Aorta (tissue), 5 donors: ENCODE measurements at places on chromosomes 1 and 21. TPM values are rescaled to one million over a fixed set of nuclear protein-coding genes. Genes with fewer than 3 reads are reported as not detected.

GRCh38 chr21:17989780-17990179 lies 170.6 kb upstream of the C21orf91 start:
- no peak for DNase-seq

The AUNIP gene
- total RNA-seq, result not detected

- no peak for DNase-seq
Observed at GRCh38 chr21:42755031-42755665, 101.7 kb downstream of the PDE9A start.

DNA sequence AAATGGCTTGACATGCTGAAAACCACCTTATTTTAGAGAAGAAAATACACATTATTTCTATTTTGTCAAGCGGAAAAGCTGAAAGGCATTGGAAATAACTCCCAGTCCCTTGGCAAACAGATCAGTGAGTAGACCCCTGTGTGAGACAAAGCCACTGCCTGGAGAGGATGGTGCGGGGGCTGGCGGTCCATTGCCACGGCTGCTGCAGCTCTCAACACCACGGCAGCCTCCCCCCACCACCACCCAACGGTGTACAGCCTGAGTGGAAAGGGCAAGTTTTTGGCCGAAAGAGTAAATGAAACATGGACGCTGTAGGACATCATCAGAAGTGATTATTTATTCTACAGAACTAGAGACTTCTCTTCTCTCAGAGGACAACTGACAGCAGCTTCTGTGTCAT lies 84.6 kb downstream of the PEX14 start:
- no peak for DNase-seq

DNA sequence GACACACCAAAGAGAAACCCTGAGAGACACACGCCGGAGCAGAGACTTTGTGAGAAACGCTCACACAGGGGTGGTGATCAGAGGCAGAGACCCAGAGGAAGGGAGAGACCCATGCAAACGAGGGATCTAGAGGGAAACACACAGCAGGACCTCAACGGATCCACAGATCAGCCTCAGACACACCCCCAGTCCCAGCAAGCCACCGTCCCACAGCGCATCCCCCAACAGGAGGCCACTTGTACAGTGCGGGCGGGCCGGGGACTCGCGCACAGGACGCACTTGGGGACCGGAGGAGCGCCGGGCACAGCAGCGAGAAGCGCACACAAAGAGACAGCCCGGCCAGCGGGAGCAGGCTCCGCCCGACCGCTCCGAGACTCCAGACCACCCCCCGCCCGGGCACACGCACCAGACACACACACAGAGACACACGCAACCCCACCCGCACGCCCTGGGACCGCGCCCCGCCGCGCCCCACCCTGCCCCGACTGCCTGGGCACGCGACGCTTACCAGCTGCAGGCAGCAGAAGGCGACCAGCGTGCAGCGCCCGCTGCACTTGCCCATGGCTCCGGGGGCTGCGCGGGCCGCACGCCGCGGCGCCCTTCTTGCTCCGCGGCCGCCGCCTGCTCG lies 587 bp downstream of the NKAIN1 start:
- no peak for DNase-seq

GRCh38 chr1:43067977-43068751 lies 103.9 kb downstream of the EBNA1BP2 start:
- peak; percentile 78 for DNase-seq

DNA sequence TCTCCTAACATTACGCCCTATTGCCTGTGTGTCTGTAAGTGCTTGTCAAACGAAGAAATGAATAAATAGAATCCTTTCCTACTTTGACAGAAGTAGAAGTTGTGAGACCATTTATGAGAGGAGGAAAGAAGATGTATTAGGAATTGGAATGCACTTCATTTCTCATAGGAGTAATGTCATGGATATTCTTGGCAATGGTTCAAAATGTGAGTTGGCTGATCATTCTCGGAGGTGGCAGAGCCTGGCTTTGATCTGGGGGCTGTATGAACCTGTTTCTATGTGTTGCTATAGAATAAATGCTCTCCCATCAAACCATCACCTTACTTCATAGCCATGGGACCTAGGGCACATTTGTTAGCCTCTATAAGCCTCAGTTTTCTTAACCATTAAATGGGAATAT lies 10.1 kb upstream of the SERBP1 start:
- DNase-seq, result no peak

DNA sequence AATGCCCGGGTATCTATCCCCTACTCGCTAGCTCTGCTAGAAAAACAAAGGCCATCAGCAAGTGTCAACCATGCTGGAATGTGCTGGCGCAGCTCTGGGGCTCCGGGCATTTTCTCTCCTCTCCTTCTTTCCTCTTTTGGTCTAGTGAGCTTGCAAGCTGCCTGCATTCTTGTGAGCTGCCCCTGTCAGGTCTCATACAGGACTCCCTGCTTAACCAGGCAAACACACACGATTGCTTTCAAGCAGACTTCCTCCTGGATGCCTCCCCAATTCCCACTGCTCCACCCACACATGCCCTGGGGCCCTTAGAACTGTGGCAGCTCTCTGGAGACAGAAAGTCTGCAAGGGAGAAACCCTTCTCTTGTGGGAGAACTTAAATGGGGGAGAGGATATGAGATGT lies 35.7 kb upstream of the SUCO start:
- DNase-seq, result no peak

The SPRR1B gene
- total RNA-seq, result not detected

The TINAGL1 gene
- 317 TPM for total RNA-seq

- DNase-seq, result no peak
Observed at GRCh38 chr1:6783936-6784559, 1.2 kb upstream of the CAMTA1 start.

DNA sequence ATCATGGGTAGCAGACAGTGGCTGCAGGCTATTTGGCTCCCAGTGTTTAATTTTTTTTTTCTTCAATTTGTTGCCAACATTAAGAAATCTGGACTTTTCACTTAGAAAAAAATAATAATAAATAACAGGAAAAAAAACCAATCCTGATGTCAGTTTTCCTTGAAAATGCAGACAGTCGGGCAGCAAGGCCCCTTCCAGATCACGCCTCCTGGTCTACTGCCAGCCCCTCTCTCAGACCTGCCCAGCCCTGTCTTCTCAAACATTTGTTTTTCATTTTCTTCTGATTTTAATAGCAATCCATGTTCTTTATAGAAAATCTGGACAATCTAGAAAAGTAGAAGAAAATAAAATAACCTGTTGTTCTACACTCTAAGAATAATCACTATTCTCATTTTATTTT lies 15.5 kb downstream of the IFNGR2 start:
- peak; percentile 81 for DNase-seq

DNA sequence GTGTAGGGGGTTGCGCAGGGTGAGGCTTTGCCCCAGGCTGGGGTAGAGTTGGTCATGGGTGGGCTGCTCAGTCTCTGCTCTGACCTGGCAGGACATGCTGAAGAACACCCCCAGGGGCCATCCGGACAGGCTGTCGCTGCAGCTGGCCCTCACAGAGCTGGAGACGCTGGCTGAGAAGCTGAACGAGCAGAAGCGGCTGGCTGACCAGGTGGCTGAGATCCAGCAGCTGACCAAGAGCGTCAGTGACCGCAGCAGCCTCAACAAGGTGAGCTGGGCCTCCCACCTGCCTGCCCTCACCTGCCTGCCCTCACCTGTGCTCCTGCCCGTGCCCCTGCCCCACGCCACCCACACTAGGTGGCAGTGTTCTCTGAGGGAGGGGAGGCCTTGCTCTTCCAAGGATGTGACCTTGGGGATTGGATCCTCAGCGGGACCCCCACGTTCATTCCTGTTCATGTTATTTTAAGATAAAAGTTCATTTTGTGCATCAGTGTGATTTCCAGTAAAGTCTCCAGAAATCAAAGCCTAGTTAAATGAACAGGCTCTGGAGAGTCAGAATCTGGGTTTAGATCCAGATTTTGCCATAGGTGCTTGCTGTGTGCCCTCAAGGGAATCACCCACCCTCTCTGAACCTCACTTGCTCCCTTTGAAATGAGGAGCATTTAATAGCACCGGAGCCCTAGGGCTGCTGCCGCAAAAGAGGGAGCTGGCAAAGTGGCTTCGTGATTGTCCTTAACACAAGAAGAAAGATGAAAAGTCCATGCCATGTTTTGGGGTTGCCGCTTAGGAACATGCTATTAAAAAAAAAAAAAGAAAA lies 87.9 kb downstream of the ARHGEF10L start:
- DNase-seq, result no peak

DNA sequence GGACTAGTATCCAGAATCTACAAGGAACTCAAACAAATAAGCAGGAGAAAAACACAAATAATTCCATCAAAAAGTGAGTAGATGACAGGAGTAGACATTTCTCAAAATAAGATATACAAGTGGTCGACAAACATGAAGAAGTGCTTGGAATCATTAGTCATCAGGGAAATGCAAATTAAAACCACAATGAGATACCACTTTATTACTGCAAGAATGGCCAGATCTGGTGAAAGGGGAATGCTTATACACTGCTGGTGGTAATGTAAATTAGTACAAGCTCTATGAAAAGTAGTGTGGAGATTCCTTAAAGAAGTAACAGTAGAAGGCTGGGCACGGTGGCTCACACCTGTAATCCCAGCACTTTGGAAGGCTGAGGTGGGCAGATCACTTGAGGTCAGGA lies 73.8 kb downstream of the POU2F1 start:
- no peak for DNase-seq

The DEPDC1 gene
- total RNA-seq, result 0.99 TPM

The AMY2A gene
- total RNA-seq, result 4.2 TPM

GRCh38 chr1:182588500-182589396 lies at the start of gene RNASEL:
RNASEL (minus strand) TSS chr1:182589256; CDS start chr1:182586806, 2,450 bp downstream.
- DNase-seq, result peak; percentile 91

- no peak for DNase-seq
Observed at GRCh38 chr21:31103571-31104265, 65.4 kb upstream of the KRTAP19-8 start.

The B3GALT6 gene
- total RNA-seq, result 11.3 TPM

The GPR157 gene
- 7.9 TPM for total RNA-seq

DNA sequence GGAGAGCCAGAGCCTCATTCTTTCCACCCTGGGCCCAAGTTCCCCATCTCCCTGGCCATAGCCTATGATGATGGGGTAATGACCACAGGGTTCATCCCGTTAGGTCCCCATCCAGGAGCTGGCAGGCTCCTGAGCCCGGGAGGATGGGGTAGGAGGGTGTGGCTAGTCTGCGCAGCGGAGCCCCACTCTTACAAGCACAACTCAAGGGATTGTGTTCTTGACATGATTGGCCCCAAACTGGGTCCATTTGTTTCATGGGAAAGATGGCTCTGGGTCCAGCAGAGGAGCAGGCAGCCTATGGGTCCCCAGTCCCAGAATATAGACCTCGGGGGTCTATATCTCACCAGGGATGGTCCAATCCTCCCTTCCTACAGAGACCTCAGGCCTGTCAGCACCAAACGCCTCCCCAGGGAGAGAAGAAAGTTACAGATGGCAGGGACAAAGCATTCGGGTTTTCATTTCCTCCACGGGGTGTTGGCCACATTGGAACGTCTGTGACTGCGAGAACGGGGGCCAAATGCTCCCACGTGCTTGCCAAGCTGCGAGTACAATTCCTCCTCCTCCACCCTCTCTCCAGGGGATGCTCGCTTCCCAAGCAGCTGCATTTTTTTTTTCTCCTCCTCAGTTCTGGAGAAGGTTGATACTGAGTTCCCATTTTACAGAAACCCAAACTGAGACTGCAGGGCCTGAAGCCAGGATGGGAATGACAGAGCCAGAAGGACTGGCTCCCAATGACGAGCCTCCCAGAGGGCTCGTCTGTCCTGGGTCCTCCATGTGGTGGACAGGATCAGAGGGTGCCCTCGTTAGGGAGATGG lies 71.0 kb downstream of the DHRS3 start:
- peak; percentile 81 for DNase-seq

- no peak for DNase-seq
Observed at GRCh38 chr21:45889256-45889655, 92.3 kb upstream of the COL6A1 start.

- DNase-seq, result no peak
Observed at GRCh38 chr1:154599658-154600057, 8.3 kb downstream of the ADAR start.

The CELA3B gene
- 1.0 TPM for total RNA-seq

DNA sequence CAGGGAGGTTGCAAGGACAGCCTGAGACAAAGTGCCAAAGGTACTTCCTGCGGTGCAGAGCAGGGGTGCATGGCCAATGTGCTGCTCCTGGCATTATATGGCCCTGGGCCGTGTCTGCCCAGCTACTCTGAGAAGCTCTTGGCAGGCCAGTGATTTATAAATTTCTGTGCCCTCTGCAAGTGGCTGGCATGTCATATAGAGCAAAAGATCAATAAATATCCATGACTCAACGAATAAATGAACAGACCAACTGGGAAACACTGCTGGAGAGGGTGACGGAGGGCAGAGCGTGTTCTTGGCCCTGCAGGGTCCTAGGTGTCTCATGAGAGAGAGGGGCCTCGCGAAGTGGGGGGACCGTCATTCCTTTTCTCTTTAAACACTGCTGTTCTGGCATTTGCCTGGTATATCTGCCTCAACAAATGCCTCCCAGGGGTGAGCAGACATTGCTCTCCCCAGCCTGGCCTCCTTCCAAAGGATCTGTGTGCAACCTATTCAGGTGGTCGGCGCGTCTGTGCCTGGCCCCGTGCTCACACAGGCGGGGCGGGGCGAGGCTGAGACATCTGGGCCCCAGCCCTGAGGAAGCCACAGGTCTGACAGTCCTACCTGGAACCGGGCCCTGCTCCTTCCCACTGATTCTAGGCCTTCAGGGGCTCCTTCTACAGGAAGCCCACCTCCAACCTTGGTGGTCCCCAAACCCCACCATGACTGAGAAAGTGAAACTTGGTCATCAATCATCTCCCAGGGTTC lies 82.3 kb downstream of the MRPL37 start:
- no peak for DNase-seq

- no peak for DNase-seq
Observed at GRCh38 chr1:203367057-203367456, 16.1 kb upstream of the FMOD start.

The TMEM82 gene
- total RNA-seq, result not detected

GRCh38 chr1:201628490-201628889 lies 89.6 kb downstream of the NAV1 start:
- DNase-seq, result no peak

- no peak for DNase-seq
Observed at GRCh38 chr1:159959451-159959850, 5.4 kb upstream of the SLAMF9 start.

- no peak for DNase-seq
Observed at GRCh38 chr1:92587445-92587844, 100.7 kb upstream of the GFI1 start.

DNA sequence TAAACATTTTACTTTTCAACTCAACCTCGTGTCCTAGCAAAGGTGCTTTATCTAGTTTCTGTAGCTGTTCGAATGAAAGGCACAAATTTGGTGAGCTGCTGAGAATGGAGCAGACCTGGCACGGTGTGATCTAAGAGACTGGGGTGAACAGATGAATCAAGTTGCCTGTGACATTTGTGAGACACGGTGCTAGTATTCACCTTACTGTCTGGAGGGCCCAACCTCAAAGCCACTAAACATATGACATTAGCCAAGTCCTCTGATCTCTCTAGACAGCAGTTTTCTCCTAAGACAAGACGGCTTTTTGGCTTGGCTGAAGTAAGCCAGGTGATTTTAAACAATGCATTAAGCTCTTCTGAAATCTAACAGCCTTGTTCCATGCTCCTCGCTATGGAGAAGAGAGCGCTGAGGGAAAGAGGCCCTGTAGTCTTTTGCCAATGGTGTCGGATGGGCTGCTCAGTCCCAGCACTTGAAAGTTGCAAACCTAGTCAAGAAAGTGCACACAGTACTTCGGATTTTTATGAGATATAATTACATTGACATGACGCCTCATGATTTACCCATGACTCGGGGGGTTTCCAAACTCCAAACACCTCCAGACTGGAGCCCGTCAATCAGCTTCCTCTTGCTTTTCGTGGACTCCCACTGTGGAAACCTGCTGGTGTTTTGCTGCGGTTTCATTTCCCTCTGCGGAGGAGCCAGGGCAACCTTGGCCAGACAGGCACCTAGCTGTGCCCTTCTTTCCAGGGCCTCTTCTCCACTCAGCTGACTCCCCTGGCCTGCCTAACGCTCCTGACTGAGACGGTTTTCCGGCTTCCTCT lies 794 bp upstream of the TOR3A start:
- no peak for DNase-seq
